ENCODE measurements at places on chromosomes 5 and 9.
A peak's percentile ranks its signal among the peaks of the same experiment; 100 is the strongest.

GRCh38 chr9:95078939-95079338, 238.6 kb downstream of the FANCC start:
- no peak for DNase-seq

- no peak for DNase-seq
These were observed 20.9 kb downstream of the NDUFA8 start for GRCh38 chr9:122138560-122139268.

DNA sequence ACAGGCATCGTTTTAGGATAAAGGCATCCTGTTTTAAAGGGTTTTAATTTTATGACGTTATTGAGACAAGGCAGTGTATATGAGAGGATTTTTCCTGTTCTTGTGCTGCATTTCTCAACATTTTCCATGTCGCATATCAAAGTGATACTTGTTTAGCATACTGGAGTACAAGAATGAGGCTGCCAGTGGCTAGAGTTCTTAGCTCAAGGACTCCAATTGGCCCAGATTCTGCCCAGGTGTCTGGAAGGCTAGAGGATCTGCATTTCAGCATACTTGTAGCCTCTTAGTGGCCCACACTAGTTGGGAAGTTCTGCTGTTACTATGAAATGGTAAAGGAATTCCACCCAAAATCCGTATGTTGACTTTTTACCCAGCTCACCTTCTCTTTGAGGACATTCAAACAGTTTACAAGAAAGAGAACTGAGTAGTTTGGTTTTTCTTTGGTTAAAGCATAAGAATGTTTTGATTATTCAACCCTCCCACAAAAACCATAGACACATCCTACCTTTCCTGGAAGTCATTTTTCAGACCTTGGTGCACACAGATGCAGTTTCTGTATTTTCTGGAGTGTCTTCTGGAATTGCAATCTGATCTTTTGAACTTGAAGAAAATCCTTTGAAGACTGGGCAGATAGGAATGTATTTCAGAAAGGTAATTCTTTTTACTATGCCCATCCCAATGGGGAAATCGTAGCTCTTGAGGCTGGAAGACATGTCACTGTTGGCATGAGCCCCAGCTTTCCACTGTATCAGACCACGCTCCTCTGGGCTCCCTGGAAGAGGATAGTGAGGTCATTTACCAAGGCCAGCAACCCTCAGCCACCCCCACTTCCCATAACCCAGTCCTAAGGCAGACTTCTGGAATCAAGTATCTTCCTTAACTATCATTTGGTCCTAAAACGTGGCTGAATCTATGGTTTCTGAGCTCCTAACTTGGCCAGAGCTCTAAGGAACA, 11.3 kb downstream of the SLC23A1 start:
- no peak for DNase-seq

DNA sequence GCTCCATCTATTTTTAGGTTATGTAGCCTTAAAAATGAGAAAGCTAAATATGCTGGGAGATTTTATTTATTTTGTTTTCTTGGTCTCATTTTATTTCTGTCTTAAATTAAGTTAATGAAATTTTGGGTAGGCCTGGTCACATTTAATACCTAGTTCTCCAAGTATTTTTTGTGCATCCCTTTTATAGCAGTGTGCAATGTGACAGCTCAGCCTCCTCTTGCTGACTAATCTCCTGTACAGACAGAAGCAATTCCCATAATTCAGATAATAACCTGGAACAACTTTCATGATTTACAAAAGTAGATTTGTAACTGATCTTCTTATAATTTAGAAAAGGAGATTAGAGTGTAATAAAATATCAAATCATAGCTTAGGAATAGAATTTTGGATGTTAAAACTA, 403.9 kb downstream of the ADGRV1 start:
- DNase-seq = no peak

DNA sequence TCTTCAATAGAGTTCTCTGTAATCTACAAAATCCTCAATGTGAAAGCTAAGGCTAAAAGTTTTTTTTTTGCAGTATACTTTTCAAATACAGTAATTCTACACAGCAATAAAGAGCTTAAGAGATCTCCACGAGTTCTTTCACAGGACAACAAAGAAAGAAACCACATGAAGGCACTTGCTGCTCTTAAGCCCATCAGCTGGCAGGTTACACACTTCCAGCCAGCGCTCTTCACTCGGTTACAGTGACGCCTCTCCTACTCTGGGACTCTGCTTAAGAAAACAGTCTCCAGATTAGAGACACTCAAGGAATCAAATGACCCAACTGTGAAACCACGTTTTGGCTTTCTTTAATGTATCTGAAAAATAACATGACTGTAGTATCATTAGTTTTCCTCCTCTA, 85.0 kb downstream of the ROR2 start:
- peak; percentile 15 for DNase-seq
